ENCODE measurements at places on chromosomes 7 and 10. TPM values are rescaled to one million over a fixed set of nuclear protein-coding genes. Genes with fewer than 3 reads are reported as not detected.

RBP4 gene
- total RNA-seq, result 0.91 TPM

- no peaks in the 10 kb centered on the region for H3K27me3 ChIP-seq
- H3K4me1 ChIP-seq, result no peaks in the 10 kb centered on the region
- no peak overlapping the region for H3K27ac ChIP-seq
- DNase-seq, result no peak
Measured at GRCh38 chr7:154946166-154946565, 56.8 kb downstream of the PAXIP1 start.

PAPOLB gene
- 0.25 TPM for total RNA-seq

- H3K27ac ChIP-seq, result no peak overlapping the region
- no peaks in the 10 kb centered on the region for H3K36me3 ChIP-seq
- peaks cover 6% of the 10 kb centered on the region for H3K4me1 ChIP-seq
- DNase-seq, result no peak
- no peak overlapping the region for H3K4me3 ChIP-seq
- peaks cover 48% of the 10 kb centered on the region for H3K27me3 ChIP-seq
Measured at GRCh38 chr7:44318332-44318731, 7.1 kb downstream of the CAMK2B start.

GRCh38 chr10:58512491-58513187 lies at the start of gene BICC1:
Gene BICC1 (plus strand): TSS chr10:58512872. CDS start chr10:58513144, 272 bp downstream.
- H3K4me1 ChIP-seq, result peaks cover 4% of the 10 kb centered on the region
- H3K4me3 ChIP-seq, result no peak within 1 kb of the TSS
- H3K27me3 ChIP-seq, result no peaks in the 10 kb centered on the region
- H3K27ac ChIP-seq, result no peak within 1 kb of the TSS

GRCh38 chr10:122421054-122421625 lies 33.3 kb upstream of the ARMS2 start:
- H3K27ac ChIP-seq, result no peak overlapping the region
- no peaks in the 10 kb centered on the region for H3K27me3 ChIP-seq
- no peak for DNase-seq
- H3K36me3 ChIP-seq, result no peaks in the 10 kb centered on the region

OR2A1 gene
- not detected for total RNA-seq

Measured in K562 (cell line).